Thoracic aorta (tissue), 2 donors: ENCODE measurements at places on chromosomes 12 and 14. TPM values are rescaled to one million over a fixed set of nuclear protein-coding genes. Genes with fewer than 3 reads are reported as not detected.

IL26 gene
- total RNA-seq: not detected

GPX2 gene
- 5.0 TPM for total RNA-seq

DNA sequence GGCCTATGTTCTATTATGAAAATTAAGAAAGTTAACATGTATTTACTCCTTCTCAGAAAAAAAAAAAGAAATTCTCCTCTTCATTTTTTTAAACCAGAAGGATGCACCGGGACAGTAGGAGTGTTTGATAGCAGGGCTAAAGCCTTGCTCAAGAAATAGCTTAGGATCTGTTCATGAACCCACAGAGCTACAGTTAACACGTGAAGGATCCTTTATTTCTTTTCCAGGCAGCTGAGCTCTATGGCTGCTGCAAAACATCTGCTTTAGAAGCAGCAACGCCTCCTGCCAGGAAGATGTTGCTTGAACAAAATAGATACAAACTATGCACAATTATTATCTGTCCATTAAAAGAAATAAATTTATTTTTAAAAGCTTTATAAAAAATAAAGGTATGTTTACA lies 254.8 kb downstream of the PRKD1 start:
- no peak overlapping the region for H3K27ac ChIP-seq
- no peaks in the 10 kb centered on the region for H3K36me3 ChIP-seq
- no peaks in the 10 kb centered on the region for H3K27me3 ChIP-seq
- H3K4me1 ChIP-seq: peaks cover 19% of the 10 kb centered on the region
- DNase-seq: no peak
- H3K4me3 ChIP-seq: no peak overlapping the region

DNA sequence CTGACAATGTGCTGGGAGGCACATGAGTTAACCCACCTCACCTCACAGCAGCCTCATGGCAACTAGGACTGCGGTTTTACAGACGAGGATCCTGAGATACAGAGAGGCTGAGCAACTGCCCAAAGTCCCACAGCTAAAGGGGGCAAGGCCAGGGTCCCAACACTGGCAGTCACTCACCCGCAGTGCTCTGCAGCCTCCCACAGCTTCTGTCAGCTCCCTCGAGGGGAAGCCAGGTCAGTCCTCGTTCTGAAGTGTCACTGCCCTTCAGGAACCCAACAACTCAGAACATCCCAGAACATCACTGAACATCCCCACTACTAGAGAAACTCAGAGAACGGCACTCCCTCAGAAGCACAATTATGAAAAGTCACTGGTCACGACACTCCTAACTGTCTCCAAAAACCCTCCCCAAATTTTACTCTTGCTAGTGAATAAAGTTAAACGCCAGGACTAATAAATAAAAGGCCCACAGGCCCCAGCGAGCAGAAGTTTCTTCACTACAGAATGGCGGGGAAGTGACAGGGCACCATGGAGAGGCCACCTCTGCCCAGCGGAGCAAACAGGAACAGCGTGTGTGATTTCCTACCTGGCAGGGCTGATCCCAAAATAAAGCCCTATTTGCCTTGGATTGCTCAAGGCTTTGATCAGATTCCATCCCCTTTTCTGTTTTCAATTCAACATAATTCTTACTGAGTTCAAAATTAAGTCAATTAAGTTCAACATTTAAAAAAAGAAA lies 75.1 kb downstream of the TTC7B start:
- H3K4me1 ChIP-seq: peaks cover 45% of the 10 kb centered on the region
- H3K4me3 ChIP-seq: no peak overlapping the region
- peak overlapping the region; percentile 71 for H3K27ac ChIP-seq
- no peaks in the 10 kb centered on the region for H3K36me3 ChIP-seq
- H3K27me3 ChIP-seq: no peaks in the 10 kb centered on the region

DNA sequence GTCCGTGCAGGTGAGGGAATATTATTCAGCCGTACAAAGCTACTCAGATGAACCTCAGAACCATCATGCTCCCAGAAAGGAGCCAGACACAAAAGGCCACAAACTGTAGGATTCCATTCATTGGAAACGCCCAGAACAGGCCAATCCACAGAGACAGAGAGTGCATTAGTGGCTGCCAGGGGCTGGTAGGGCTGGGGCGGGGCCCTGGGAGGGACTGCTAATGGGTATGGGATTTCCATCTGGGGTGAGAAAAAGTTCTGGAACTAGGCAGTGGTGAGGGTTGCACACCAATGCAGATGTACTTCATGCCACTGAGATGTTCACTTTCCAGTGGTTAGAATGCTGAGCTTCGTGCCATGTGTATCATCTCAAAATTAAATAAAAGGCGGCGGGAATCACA lies 101.1 kb downstream of the RFLNA start:
- no peak for DNase-seq
- peaks cover 91% of the 10 kb centered on the region for H3K4me1 ChIP-seq
- no peaks in the 10 kb centered on the region for H3K27me3 ChIP-seq
- no peak overlapping the region for H3K27ac ChIP-seq
- H3K4me3 ChIP-seq: no peak overlapping the region
- peaks cover 21% of the 10 kb centered on the region for H3K36me3 ChIP-seq

DNA sequence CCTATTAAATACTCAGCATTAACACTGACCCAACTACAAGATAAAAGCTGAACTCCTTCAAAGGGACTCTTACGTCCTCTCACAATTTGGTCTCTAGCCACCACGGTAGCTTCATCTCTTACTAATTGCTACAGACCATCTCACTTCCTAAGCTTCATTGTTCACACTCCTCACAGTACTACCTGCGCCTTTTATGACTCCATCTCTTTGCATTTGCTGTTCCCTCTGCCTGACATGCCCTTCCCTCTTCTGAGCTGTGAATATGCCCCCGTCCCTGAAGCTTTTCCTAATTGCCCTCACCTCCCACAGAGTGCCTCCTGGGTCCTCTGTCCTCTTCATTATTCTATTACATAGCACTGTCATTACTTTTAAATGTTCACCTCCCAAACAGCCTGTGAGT lies 2.5 kb downstream of the EEA1 start:
- DNase-seq: no peak
- H3K4me3 ChIP-seq: peak overlapping the region; percentile 77
- peak overlapping the region; percentile 91 for H3K27ac ChIP-seq

- no peaks in the 10 kb centered on the region for H3K27me3 ChIP-seq
- no peak for DNase-seq
- no peak overlapping the region for H3K27ac ChIP-seq
- no peaks in the 10 kb centered on the region for H3K36me3 ChIP-seq
- peaks cover 7% of the 10 kb centered on the region for H3K4me1 ChIP-seq
These were observed 191.9 kb downstream of the RAD51B start for GRCh38 chr14:68011406-68012028.
